ENCODE measurements at places on chromosomes 12 and 14.

GRCh38 chr14:42855085-42855484 is 1248.4 kb downstream of the LRFN5 start:
- DNase-seq: no peak

GRCh38 chr14:77598366-77599070 is 17.9 kb downstream of the SPTLC2 start:
- DNase-seq: no peak

DNA sequence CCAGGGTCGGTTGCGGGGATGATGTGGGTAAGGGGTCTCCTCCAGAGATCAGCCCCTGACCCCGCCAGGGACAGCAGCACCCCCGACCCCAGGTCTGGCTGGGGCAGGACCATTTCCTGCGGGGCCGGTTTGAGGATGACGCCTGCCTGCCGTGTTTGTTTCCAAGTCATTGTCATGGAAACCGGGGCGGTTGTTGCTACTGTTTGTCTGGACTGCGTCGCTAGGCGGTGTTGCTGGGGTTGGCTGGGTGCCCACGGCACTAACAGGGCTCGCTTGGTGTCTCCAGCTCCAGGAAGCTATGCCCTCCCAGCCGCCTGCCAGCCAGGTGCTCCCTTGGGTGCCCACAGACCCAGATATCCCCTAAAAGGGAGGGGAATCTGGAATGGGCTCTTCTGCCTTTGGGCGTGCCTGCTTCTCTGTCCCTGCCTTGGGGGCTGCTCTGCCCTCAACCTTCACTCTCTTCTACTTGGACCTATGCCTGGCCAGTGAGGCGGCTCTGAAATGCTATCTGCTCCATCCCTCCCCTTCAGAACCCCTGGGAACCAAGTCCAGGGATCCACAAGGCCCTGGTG is 4.7 kb upstream of the CRIP1 start:
- DNase-seq: peak; percentile 77

GRCh38 chr12:130796985-130797686 is 41.9 kb downstream of the STX2 start:
- DNase-seq: no peak

- no peak for DNase-seq
These were observed 41.9 kb downstream of the SPTLC2 start for GRCh38 chr14:77574446-77575115.

DNA sequence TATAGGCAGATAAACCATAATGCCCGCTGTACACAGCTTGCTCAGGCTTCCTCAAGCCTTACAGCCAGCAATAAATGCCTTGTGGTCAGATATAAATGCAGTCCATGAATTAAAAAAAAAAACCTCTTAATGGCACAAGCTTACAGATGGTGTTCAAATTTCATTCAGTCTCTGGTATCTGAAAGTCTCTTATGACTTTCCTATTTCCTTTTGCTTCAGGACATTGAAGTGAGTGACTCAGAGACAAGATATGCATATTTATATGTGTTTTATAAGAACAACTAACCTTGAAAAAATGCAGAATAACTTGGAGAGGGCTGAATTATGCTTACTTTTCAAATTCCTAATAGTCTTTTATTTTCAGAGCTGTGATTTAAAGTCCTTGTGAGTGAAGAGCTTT is 426.9 kb upstream of the MIS18BP1 start:
- no peak for DNase-seq

DNA sequence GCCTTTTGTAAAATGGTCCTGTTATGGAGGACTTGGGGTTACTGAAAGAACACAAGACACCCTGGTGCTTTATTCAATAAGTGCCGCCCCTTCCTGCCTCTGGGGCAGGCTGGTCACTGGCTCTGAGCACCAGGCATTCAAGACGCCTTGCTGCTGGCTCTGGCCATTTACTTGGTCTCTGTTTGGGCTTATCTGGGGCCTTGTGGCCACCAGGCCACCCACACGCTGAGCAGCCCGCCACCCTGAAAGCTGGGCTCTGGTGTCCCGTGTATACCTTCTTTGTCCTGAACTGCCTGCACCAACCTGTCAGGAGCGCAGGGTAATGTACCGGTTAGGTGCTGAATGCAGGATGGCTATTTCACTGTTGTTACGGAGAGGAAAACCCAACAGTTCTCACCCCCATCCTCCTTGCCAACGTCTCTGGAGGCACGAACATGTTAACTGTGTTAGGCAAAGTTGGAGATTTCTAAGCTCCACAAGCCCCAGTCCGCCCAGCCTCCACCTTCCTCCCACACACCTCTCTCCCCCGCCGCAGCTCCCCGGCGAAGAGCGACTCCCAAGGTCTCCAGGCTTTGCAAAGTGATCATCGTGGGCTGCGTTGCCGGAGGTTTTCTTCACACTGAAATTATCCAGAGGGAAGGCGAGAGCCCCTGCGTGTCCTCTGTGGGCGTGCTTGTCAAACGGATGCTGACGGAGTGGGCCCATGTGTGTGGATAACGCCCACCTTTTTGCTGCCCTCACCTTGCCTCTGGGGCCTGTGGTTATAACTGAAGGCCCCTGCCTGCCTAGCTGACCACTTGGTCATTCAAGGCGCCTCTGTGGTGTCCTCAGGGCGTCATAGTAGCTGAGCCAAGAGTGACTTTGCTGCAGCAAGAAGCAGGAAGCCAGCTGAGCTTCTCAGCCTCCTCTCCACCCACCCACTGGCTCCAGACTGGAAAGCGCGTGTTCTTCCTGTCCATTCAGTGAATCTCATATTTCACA is 18.8 kb upstream of the BEGAIN start:
- peak; percentile 18 for DNase-seq

- no peak for DNase-seq
These were observed 16.2 kb downstream of the ZNF664 start for GRCh38 chr12:123989168-123989567.

DNA sequence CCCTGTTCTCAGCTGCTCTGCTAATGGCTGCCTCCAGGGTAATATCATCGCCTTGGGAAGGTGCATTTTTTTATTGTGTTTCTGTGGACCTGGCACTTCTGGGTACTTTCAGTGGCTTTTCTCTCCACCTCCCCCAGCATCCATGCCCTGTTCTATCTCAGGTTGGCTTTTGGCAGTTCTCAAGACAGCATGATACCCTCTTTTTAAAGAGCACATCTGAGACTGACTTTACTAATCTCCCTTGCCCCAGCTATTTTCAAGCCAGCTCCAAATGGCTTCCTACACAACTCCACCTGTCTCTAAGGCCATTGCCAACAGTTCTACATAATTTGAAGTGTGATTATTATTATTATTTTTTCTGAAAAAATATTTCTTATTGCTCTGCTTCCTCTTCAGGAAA is 39.1 kb downstream of the CCDC175 start:
- no peak for DNase-seq

All from activated CD4-positive, CD25-positive, alpha-beta regulatory T cell treated with anti-CD3 and anti-CD28 coated beads, Interleukin-2, amount 50 U/mL, for 72 hours (primary cell).